ENCODE measurements at places on chromosomes 13 and 19.

GRCh38 chr19:38444026-38444425 is 10.5 kb downstream of the RYR1 start:
- DNase-seq = no peak

- DNase-seq = peak; percentile 87
Measured at GRCh38 chr19:4597975-4598671, 38.6 kb upstream of the SEMA6B start.

- no peak for DNase-seq
Measured at GRCh38 chr13:102236830-102237229, 165.0 kb downstream of the FGF14 start.

DNA sequence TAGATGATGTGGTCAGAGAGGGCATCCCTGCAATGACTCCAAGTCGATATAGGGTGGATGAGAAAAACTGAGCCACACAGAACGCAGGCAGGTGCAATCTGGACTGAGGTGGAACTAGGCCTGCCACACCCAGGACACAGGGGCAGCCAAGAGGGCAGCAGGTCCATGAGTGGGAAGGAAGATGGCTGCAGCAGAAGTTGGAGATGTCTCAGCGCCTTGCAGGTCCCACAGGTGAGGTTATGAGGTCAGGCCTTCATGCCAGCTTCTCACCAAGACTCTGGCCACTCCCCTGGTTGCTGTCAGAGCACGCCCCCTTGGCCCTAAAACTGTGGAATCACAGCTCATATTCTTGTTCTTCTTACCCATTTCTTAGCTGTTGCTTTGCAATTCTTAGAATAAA is 147.7 kb upstream of the VSTM2B start:
- DNase-seq = no peak

DNA sequence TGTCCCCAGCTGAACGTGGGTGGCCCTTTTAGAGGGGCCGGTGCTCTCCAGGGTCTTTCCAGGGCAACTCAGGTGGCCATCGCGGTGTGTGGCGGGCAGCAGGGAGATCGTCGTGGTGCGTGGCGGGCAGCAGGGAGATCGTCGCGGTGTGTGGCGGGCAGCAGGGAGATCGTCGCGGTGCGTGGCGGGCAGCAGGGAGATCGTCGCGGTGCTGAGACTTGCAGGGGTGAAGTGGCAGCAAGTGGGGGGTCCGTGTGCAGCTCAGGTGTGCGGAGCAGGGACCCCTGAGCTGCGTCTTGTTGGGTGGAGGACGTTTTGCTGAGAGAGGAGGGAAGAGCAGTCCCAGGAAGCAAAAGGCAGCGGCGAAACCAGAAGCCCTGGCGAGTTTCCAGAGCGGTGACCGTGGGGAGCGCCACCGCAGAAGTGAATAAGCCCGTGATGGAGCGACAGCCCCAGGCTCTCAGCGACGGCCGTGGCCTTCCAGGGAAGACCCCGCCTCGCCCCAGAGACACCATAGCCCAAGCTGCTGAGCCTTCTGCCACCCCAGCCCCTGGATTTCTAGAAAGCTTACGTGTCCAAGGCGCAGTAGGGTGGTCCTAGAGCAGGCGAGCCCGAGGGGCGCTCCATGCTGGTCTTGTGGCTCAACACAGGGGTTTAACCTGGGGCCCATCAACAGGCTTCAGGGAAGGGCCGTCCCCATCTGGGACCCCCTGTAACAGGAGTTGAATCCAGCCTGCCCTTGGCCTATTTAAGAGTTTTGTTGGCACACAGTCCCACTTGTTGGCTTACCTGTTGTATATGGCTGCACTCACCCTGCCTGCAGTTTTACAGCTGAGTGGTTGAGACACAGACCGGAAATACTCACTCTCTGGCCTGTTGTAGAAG is 5.4 kb downstream of the NCLN start:
- no peak for DNase-seq

DNA sequence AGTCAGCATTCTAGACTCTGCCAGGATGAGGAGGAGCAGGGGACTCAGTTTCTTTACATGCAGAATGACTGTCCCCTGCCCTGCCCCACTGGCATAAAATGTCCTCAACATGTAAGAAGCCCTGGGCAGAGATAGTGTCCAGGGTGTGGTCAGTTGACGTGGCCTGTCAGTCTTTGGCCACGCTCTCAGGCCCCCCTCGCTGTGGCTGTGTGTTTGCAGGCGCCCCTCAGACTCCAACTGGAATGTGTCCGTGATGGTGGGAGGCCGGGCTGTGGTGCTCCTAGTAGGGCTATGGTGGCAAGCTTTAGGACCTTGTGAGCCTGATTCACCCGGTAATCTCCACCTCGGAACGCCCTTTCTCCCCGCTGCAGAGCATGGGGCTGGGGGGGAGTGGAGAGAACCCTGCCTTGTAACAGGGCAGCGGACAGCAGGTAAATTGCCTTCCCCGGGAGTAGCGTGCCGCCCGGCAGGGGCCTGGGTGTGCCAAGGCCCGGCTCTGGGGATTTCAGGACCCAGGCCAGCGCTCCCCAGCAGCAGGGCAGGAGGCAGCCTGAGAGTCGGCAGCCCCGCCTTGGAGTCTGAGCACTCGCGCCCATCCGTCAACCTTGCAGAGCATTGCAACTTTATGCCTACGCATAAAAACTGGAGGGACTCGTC is 62.3 kb downstream of the CHST8 start:
- DNase-seq = peak; percentile 91

- no peak for DNase-seq
Measured at GRCh38 chr19:18226956-18227780, 930 bp upstream of the PDE4C start.

DNA sequence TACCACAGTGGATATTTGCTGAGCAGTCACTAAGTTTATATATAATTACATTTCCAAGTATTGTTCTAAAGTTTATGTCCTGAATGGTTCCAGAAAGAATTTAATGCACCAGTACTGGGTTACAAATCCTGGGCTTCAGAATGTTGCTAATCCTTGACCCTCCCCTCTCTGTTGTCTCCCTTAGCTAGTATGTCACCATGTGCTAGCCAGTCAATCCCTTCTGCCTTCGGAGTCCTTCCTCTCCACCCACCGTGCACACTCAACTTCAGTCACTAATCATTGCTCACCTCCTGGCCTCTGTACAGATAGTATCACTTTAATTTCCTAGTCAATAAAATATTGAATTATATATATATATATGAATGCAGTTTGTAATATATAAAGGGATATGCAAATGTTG is 7.5 kb downstream of the FAM124A start:
- no peak for DNase-seq

DNA sequence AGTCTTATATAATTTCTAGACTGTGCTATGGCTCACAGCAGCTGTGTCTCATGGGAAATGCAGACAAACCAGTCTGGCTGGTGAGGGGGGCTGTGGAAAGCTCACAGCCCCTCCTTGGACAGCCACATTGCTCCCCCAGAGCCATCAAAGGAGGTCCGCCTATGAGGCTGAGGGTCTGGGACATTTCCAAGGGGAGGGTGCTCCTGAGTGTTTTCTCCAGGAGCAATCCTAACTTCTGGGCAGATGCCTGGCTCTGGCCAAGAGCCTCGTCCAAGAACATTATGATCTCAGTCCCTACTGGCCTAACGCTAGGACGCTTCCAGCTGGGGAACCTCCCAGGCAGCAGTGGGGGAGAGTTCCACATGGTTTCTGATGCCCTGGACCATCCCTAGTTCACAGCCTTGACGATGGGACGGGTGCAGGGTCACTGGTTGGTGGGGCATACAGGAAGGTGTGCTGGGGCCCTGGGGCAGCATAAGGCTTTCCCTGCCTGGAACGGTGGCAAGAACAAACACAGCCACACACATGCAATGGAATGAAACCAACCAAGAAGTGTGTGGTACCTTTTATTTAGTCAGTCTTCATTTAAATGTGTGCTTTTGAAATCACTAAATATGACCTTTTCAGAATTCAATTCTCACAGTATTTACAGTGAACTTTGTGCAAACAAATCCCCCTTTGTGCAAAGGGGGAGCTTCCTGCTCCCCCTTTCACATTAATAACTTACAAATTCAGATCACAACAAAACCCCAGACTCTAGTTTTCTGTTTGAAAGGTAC is 60.6 kb downstream of the CDADC1 start:
- no peak for DNase-seq

DNA sequence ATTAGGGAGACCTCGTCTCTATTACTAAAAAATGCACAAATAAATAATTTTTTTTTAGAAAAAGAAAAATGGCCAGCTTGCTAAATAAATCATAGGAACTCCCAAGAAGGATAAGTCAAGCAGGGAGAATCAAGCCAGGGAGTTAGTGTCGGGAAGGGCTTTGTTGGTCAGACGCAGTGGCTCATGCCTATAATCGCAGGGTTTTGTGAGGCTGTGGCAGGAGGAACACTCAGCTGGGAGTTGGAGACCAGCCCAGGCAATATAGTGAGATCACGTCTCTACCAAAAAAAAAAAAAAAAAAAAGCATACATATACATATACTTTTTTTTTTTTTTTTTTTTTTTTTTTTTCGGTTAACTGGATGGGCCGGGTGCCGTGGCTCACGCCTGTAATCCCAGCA is 9.0 kb downstream of the NACC1 start:
- no peak for DNase-seq

- no peak for DNase-seq
Measured at GRCh38 chr19:10678813-10679212, 22.4 kb upstream of the QTRT1 start.

DNA sequence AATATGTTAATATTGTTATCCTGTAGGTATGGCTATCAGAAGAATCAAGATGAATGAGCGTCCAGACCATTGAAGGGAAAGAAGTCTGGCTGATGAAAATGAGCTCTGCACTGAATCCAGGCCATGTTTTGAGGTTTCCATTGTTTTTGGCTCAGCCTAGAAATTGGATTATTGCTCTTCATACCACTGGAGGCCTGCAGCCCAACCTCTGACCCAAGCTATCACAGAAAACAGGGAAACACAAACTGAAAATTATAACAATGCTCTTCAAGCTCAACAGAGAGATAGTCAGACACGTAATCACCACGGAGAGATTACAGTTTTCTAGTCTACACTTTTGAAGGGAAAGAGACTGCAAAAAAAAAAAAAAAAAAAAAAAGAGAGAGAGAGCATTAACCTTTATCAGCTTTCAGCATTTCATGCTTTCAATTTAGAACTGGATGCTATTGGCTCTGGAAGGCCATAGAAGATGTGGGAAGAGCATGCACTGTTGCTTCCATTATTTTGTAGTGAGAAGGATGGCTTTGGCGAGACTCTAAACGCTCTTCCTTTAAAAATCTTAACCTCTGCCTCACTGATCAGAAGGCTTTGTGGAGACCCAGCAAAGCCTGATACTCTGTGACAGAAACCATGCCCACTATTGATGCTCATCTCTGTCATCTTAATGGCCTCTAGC is 10.8 kb downstream of the EDNRB start:
- no peak for DNase-seq

DNA sequence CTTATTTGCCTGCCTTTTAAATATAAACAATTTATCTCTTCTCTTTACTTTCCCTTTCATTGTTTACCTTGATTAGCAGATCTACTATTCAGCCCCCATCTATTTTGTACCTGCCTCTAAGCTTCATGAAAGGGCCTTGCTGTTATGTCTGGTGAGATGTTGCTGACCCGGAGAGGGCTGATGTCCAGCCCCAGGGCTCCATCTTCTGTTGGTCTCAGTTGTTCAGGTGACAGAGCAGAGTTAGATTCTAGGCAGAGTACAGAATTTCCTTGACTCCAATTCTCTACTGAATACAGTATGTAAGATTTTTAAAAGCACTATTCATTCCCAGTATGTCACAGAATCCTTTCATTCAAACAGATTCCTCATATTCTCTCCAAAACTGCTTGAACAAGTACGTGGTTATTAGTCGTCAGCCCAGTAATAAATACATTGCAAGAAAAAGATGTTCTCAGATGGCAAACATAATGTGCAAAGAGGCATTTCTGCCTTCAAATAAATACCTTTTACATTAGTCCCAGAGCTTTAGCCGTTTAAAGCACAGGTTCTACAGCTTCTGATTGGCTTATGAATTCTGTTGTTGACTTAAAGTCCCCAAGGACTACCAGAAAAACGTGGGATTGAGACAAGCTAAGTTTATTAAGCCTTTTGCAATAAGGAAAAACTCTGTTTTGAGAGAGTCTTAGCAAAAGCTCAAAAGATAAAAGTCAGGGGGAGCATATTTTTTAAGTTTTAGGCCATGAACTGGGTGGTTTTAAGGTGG is 159.1 kb downstream of the GPC5 start:
- no peak for DNase-seq

DNA sequence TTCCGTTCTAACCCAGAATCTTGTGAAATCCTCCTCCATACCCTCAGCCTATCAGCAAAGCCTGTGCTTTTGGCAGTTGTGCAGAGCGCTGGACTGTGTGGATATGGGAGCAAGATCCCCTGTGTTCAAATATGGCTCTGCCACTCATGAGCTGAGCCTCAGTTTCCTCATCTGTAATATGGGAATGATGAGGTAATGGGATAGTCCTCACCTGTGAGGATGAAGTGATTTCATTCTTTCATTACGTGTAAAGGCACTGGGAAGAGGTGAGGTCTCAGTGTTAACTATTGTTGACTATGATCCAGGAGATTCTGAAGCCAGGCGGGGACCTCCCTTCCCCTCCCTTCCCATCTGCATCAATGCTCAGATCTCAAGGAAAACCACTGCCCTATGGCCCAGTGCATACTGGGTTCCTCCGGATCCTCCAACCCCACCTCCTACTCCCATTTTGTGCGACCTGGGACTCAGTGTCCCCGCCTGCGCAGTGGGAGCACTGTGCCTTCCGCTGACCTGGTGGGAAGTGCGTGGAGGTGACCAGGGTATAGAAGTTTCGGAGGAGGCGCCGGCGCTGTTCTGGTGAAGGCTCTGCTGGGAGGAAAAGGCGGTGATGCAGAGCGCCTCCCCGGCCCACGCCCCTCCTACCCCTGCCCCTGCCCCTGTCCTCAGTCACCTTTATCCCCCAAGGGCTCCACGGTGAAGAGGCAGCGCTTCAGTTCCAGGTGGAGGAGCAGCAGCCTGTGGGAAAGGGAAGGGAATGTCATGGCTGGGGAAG is 5.0 kb downstream of the FUZ start:
- DNase-seq = peak; percentile 61

DNA sequence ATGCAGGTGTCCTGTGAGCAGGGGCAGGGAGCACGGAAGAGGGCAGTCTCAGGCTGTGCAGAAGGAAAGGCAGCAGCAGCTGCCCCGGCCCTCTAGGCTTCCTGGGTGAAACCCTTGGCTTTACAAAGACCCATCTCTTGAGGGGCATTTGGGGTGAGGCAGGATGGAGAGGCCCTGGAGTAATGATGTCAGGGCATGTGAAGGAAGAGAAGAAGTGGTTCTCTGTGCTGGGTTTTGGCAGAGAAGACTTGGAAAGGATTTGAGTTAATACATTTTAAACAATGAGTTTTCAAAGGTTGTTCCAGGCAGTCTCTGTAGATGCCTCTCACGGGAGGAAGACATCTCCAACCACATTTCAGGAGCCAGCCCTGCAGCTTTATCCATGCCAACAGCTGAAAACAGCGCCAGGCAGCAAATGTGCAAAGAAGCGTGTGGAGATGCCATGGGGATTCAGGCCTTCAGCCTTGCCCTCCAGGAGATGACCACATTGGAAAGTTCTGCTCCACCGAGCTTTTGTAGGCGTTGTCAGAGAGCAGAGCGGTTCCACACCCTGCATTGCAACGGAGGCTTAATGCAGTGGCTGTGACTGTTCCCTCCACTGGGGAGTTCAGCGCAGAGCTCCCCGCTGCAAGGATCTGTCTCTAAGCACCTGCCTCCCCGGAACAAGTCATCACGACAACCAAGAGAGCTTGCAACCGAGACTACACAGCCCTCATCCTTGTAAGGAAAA is 322.8 kb downstream of the UQCRFS1 start:
- DNase-seq = no peak

Data from GM23338 (cell line).